Kidney (tissue), 22 donors: ENCODE measurements at places on chromosomes 11 and 22.

DNA sequence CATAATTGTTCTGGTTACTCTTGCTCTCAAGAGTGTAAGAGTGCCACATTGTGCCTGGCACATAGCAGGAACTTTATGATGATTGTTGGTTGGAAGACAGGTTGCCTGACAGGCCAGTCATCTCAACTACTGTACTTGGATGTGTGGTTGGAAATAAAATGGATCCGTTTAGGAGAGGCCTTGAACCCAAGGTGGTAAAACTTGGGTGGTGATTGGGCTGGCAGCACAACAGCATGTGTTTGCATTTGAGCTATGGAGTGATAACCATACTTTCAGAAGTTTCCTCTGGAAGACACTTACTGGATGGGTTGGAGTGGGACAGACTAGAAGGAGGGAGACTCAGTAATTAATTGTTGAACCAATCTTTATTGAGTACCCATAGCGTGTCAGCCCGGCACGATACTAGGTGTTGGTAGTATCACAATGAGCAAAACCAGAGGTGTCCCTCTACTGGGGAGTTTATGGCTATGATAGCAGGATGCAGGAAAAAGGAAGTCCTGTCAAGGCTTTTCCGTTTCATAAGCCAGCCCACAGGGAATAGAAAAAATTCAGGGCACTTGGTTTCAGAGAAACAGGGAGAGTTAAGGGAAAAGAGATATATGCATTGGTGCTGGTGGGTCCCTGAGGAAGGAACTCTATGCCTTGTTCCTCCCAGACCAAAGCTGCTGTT is 3.1 kb upstream of the TMEM109 start:
- DNase-seq: no peak

DNA sequence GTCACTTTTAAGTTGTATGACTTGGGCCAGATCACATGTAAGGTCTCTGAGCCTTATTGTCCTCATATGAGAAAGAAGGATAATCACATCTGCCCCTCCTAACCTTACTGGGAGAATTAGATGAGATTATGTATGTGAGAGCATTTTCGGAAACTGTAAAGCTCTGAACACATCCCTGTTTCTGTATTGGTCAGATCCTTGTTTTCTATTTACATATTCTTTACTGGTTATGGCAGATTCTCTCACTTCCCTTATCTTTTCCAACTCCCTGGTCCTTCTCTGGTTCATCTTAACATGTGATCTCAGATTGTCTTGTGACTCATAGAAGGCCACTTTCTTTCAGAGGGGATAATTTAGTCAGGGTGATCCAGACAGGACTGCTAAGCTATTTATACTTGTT is 41.8 kb downstream of the CCDC81 start:
- DNase-seq: no peak

DNA sequence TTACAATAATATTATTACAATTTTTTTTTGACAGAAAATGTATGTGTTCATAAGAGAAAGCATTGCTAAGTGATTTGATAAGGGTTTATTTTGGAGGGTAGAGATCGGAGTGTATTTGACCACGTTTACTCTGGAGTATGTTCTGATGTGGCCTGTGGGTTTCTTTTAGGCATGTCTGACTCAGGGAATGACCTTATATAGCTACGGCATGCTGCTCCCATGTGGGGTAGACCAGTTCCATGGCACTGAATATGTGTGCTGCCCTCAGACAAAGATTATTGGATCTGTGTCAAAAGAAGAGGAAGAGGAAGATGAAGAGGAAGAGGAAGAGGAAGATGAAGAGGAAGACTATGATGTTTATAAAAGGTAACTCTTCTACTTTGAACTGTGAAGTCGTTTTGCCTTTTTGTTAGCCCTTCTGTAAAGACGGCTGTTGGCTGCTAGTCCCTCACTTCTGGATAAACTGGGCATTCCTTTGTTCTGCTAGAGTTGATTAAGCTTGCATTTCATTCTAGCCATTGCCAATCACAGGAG is 38.1 kb upstream of the ST14 start:
- no peak for DNase-seq

DNA sequence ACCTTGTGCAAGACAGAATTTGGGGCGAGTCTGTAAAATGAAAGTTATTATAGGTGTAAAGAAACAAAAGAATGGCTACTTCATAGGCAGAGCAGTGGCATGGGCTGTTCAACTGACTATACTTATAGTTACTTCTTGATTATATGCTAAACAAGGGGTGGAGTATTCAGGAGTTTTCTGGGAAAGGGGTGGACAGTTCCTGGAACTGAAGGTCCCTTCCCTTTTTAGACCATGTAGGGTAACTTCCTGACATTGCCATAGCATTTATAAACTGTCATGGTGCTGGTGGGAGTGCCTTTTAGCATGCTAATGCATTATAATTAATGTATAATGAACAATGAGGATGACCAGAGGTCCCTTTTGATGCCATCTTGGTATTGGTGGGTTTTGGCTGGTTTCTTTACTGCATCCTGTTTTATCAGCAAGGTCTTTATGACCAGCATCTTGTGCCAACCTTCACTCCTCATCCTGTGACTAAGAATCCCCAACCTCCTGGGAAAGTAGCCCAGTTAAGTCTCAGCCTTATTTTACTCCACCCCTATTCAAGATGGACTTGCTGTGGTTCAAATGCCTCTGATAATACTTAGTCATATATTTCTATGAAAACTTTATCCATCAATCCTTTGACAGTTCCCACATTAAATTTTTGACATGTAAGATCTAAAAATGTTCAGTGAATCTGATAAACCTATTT is 118.6 kb downstream of the ARHGAP42 start:
- no peak for DNase-seq

GRCh38 chr11:87739766-87740165 is 435.5 kb downstream of the RAB38 start:
- no peak for DNase-seq

GRCh38 chr11:69211920-69212797 is 56.4 kb downstream of the SMIM38 start:
- DNase-seq: peak; percentile 69

DNA sequence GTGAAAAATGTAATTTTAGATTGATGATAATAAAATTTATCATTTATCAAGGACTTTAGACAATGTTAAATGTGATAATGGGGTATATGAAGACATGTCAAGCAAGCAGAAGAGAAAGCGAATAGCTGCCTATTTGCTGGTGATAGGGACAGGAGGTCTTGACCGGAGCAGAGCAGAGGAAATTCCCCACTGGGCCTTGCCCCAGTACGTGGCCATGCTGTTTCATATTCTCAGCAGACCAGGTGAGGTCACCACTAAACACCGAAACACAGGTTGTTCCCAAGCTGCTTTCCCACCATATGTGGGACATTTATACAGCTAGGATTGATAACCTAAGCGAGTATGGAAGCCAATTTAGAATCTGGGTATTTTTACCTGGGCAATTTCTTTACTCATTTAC is 1629.6 kb downstream of the FAM181B start:
- DNase-seq: no peak

- no peak for DNase-seq
Measured at GRCh38 chr11:12287009-12287373, 90.4 kb upstream of the PARVA start.

DNA sequence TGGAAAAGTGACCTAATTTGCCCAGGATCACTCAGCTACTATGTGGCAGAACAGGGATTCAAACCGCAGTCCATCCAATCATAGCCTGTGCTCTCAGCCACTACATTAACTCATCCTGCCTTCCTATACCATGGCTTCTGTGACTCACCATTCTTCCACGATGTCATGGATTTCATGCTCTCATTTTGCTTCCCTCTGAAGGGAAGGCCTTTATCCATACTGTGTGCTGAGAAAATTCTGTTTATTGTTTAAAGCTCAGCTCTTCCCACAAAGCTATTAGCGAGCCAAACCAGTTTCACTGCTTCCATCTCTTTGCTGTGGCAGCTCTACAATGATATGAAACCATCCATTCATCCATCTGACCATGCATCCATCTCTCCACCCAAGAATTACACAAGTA is 289.9 kb downstream of the TENM4 start:
- no peak for DNase-seq

DNA sequence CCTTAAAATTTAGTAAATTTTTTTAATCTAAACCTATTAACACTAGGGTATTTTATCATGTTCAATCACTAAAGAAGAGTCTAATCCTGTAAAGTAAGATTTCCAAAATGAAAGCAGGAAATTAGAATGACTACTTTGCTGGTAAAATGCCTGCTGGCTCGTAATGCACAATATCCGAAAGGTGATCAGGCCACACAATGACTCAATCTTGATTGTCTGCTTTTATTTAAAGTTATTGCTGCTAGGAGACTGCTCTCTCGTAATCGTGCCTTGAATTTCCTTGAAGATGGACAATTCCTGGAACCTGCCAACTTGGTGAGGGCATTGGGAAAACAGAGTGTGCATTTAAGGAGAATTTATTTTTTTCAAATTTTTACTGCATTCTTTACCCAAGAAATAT is 1786.5 kb upstream of the RAG2 start:
- no peak for DNase-seq

GRCh38 chr11:8190431-8190830 is 21.6 kb upstream of the RIC3 start:
- no peak for DNase-seq

DNA sequence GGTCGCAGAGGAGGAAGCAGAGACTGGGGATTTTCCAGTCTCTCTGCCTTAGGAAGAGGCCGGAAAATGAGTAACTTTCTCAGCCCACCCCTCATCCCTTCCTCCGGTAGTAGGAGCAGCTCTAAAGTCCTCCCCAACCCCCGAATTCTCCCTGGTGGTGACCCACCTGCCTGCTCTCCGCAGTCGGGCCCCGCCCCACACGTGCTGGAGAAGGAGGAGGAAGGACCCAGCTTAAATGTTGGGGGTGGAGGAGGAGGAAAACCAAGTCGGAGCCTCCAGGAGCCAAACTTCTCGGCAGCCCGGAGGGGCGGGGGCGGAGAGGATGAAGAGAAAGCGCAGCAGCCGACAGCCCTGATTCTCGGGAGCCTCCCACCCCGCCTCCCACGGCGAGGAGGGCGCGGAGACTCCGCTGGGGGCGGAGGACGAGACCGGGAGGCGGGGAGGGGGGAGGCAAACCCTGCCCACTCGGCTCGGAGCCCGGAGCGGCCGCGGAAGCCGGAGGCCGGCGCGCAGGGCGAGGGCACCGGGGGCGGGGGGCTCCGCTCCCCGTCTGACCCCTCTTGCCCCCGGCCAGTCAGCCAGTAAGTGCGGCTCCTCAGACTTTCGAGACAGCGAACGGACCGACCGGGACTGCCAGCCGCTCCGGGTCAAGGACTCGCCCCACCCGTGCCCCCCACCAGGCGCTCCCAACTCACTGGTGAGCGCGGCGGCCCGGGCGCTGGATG is at the start of gene TPBGL:
TSS of gene TPBGL (plus strand) at position 464 of the 725 bp plus-strand sequence. CDS start 276 bp downstream, outside the sequence.
- DNase-seq: peak; percentile 88
